Psoas muscle (tissue), 8 donors: ENCODE measurements at places on chromosomes 2 and 18.

DNA sequence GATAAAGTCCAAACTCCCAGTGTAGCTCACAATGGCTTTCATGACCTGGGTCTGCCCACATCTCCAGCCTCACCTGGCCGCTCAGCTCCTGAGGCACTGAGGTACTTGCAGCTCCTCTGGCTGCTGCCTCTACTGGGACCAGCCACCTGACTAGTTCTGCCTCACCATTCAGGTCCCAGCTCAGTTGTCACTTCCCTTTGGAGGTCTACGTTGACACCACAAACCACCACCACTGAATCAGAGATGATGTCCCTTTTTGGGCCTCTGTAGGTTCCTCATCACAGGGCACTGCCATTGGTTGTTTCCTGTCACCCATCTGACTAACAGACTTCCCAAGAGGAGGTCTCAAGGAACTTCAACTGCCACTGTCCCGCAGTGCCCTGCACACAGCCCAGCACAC is 21.2 kb downstream of the SPP2 start:
- no peaks in the 10 kb centered on the region for H3K36me3 ChIP-seq
- H3K4me3 ChIP-seq, result no peak overlapping the region
- H3K4me1 ChIP-seq, result no peaks in the 10 kb centered on the region
- H3K27ac ChIP-seq, result no peak overlapping the region
- no peaks in the 10 kb centered on the region for H3K27me3 ChIP-seq
- no peak for DNase-seq

- no peak overlapping the region for H3K4me3 ChIP-seq
- peaks cover 9% of the 10 kb centered on the region for H3K4me1 ChIP-seq
- H3K27ac ChIP-seq, result no peak overlapping the region
- H3K27me3 ChIP-seq, result no peaks in the 10 kb centered on the region
Observed at GRCh38 chr18:48488388-48488850, 50.4 kb upstream of the CTIF start.

DNA sequence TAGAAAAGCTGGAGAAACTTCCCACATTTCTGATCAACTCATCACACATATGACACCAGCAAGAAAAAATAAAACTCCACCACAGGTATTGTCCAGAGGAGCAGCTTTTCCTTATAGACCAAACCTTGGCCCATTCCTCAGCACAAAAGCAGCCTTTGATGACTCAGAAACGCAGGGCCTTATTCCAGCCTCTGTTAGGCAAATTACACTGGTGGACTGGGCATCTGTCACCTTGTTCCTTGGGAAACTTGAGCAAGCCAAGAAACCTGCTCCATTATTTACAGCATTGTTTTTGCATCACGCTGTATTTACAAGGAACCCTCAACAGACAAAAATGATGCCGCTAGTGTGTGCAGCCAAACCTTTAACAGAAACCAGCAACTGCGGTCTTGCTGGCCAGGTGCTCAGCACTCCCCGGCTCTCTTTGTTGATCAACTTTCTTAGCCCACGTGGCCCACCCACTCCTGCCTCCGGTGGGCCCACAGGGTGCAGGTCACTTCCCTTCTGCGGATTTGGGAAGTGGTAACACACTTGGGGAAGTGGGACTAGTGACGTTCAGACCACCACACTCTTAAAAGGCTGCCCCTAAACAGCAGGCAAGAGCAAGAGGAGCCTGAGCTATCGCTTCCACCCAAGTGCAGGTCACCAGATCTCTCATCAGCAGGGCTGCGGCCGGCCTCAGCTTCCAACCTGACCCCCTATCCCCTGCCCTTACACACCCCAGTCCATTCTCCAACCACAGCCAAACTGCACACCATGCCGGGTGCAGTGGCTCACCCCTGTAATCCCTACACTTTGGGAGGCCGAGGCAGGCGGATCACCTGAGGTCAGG is 1.5 kb downstream of the AP1S3 start:
- H3K4me3 ChIP-seq, result peak overlapping the region; percentile 67
- no peak overlapping the region for H3K27ac ChIP-seq
- peaks cover 3% of the 10 kb centered on the region for H3K27me3 ChIP-seq
- H3K4me1 ChIP-seq, result peaks cover 4% of the 10 kb centered on the region
- no peak for DNase-seq
- H3K36me3 ChIP-seq, result no peaks in the 10 kb centered on the region

DNA sequence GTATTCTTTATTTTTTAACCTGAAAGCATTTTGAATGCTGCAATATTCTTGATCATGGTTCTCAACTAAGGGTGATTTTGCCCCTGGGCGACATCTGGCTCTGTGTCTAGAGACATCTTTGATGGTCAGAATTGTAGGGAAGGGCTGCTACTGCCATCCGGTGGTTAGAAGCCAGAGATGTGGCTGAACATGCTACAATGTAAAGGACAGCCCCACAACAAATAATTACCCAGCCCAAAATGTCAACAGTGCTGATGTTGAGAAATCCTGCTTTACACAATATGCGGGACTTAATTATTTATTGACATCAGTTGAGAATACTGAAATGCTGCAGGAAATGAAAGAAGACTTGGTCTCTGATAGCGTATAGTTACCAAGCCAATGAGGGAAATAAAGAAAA is 37.5 kb upstream of the SERPINB2 start:
- DNase-seq, result no peak
- H3K27me3 ChIP-seq, result no peaks in the 10 kb centered on the region
- no peak overlapping the region for H3K27ac ChIP-seq

GRCh38 chr2:39524756-39525635 is 87.9 kb upstream of the MAP4K3 start:
- DNase-seq, result no peak
- H3K27me3 ChIP-seq, result no peaks in the 10 kb centered on the region
- peak overlapping the region; percentile 87 for H3K27ac ChIP-seq
- H3K4me1 ChIP-seq, result peaks cover 57% of the 10 kb centered on the region
- H3K4me3 ChIP-seq, result no peak overlapping the region
- no peaks in the 10 kb centered on the region for H3K36me3 ChIP-seq

DNA sequence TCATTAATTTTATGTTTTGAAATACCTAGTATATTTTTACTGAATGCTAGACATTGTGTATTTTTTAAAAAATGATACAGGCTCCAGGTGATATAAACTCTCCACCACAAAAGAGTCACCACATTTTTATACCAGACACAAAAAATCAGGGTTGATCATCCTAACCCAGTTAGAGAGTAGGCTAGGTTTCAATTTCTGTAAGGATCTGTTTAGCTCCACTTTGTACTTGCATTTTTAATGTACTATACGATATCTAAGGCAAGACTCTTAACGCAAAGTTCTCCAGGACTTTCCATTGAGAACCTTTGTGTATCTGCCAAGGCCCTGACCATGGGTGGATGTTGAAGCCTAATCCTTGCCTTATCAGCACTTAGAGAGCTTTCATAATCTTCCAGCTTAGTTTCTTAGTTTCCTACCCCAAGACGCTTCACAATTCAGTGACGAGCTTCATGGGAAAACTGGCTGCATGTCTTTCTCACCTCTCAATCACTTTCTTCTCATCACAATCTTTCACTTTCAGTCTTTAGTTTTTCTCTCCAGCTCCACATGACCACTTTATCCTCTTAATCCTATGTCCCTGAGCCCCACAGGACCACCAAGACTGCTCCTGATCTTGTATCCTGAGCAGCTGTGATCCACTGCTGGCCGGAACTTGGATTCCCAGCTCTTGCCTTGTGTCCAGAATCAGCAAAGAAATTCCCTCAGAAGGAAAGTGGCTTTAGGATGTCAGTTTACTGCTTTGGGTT is 635.8 kb downstream of the RNF144A start:
- no peaks in the 10 kb centered on the region for H3K4me1 ChIP-seq
- no peaks in the 10 kb centered on the region for H3K27me3 ChIP-seq
- DNase-seq, result no peak
- no peak overlapping the region for H3K4me3 ChIP-seq
- no peaks in the 10 kb centered on the region for H3K36me3 ChIP-seq
- H3K27ac ChIP-seq, result no peak overlapping the region

GRCh38 chr18:34039611-34040010 is 185.1 kb downstream of the NOL4 start:
- no peaks in the 10 kb centered on the region for H3K36me3 ChIP-seq
- H3K27ac ChIP-seq, result no peak overlapping the region
- no peak for DNase-seq
- no peaks in the 10 kb centered on the region for H3K4me1 ChIP-seq
- no peak overlapping the region for H3K4me3 ChIP-seq

DNA sequence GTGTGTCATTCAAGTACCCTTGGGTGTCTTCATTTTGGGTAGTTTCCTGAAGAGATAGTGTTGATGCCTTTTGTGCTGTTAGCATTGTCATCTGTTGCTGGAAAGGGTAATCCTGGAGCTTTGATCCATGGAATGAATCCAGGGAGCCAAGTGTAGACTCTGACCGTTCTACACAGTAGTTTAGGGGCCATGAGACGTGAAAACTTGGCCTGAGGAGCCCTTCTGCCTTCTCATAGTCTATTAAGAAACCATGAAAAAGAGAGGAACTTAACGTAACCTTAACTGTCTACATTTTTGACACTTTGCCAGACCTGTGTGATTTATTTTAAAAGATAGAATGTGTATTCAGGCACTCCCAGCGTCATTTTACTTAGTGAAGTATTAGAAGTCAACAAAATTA is 194.0 kb downstream of the BABAM2 start:
- H3K27me3 ChIP-seq, result no peaks in the 10 kb centered on the region
- H3K36me3 ChIP-seq, result no peaks in the 10 kb centered on the region
- peaks cover 14% of the 10 kb centered on the region for H3K4me1 ChIP-seq
- no peak for DNase-seq

DNA sequence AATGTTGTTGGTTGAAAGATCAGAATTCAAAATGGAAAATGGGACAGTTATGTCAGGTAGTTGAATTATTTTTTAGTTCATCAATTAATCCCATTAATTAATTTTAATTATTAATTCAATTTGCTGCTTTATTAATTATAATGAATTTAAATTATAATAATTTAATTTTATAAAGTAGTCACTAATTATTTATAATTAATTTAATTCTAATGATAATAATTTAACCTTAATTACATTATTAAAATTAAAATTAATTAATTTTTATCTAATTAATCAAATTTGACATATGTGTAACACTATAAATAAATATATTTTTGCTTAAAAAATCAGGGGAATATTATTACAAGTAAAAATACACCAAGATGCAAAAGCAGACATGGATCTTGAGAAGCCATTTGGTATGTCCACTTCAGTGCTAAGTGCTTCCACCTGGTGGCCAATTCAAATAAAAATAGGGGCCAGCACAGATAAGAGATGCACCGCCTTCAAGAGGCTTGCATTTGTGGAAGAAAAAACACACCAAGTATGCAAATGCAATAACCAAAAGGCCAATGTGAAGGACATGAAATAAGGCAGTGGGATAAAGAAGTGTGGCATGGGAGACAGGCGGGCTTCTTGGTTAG is 73.2 kb downstream of the MBP start:
- no peak overlapping the region for H3K4me3 ChIP-seq
- no peaks in the 10 kb centered on the region for H3K27me3 ChIP-seq
- H3K27ac ChIP-seq, result no peak overlapping the region
- peaks cover 55% of the 10 kb centered on the region for H3K4me1 ChIP-seq
- H3K36me3 ChIP-seq, result no peaks in the 10 kb centered on the region
- DNase-seq, result no peak

GRCh38 chr2:173221132-173221695 is 133.5 kb upstream of the CDCA7 start:
- H3K4me1 ChIP-seq, result peaks cover 26% of the 10 kb centered on the region
- peak overlapping the region; percentile 48 for H3K27ac ChIP-seq
- no peaks in the 10 kb centered on the region for H3K27me3 ChIP-seq
- no peak for DNase-seq
- H3K4me3 ChIP-seq, result no peak overlapping the region
- H3K36me3 ChIP-seq, result no peaks in the 10 kb centered on the region

DNA sequence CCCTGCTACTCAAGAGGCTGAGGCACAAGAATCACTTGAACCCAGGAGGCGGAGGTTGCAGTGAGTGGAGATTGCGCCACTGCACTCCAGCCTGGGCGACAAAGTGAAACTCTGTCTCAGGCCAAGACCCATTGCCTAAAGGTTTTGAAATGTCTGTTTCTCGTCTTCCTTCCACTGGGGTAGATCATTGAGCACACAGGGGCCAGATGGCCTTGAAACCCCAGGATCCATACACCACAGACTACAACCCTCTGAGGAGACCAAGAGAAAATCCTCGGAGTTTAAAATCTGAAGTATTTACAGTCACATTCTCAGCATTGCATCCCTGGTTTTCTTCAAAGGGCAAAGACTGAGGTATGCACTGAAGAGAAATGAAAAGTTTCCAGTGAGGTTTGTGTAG is 7.1 kb upstream of the EPAS1 start:
- DNase-seq, result no peak
- no peaks in the 10 kb centered on the region for H3K4me1 ChIP-seq
- H3K27ac ChIP-seq, result no peak overlapping the region
- no peak overlapping the region for H3K4me3 ChIP-seq
